ENCODE measurements at places on chromosomes 12 and 14.
A peak's percentile ranks its signal among the peaks of the same experiment; 100 is the strongest.

- H3K27ac ChIP-seq: no peak overlapping the region
- no peaks in the 10 kb centered on the region for H3K27me3 ChIP-seq
- no peak overlapping the region for H3K4me3 ChIP-seq
- no peaks in the 10 kb centered on the region for H3K4me1 ChIP-seq
These were observed 12.4 kb downstream of the LRRC10 start for GRCh38 chr12:69598174-69598753.

DNA sequence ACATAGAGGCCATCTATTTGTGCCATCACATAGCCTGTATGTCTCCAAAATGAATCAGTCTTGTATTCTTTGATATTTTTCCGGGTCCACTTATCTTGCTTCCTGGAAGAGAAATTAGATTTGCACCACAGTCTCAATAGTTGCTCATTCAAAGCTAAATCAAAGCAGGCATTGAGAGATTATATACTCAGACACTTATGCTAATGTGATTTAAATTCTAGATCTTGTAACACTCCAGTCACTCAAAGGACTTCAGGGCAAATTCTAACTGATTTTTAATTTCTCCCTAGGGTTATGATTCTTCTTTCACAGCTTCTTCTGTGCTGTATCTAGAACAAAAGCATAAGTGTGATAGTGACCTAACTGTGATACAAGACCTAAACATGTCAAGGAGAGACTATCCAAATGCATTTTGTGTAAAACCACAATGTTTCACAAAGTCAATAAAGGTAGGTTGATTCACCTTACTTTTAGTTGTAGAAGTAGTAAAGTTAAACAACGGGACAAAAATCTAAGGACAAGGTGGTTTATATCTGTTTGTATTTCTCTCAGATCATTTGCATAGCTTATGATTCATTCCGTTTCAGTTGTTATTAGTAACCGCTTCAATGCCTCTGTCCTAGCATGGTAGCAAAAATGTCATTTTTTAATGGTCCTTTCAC is 26.8 kb downstream of the PLBD1 start:
- H3K27me3 ChIP-seq: no peaks in the 10 kb centered on the region
- H3K4me3 ChIP-seq: no peak overlapping the region
- no peaks in the 10 kb centered on the region for H3K4me1 ChIP-seq
- DNase-seq: no peak
- H3K27ac ChIP-seq: no peak overlapping the region

- H3K36me3 ChIP-seq: no peaks in the 10 kb centered on the region
- DNase-seq: no peak
- H3K27me3 ChIP-seq: no peaks in the 10 kb centered on the region
- H3K4me1 ChIP-seq: no peaks in the 10 kb centered on the region
- no peak overlapping the region for H3K4me3 ChIP-seq
These were observed 18.0 kb upstream of the DLK1 start for GRCh38 chr14:100708425-100709288.

GRCh38 chr12:25699454-25699853 is 146.4 kb upstream of the LMNTD1 start:
- H3K4me3 ChIP-seq: no peak overlapping the region
- no peak overlapping the region for H3K27ac ChIP-seq
- peaks cover 3% of the 10 kb centered on the region for H3K27me3 ChIP-seq
- no peaks in the 10 kb centered on the region for H3K36me3 ChIP-seq
- no peak for DNase-seq
- H3K4me1 ChIP-seq: no peaks in the 10 kb centered on the region

GRCh38 chr12:112126000-112126438 is 659 bp downstream of the TRAFD1 start:
- peak overlapping the region; percentile 85 for H3K4me3 ChIP-seq
- peak overlapping the region; percentile 81 for H3K27ac ChIP-seq
- H3K4me1 ChIP-seq: peaks cover 35% of the 10 kb centered on the region
- no peaks in the 10 kb centered on the region for H3K27me3 ChIP-seq

DNA sequence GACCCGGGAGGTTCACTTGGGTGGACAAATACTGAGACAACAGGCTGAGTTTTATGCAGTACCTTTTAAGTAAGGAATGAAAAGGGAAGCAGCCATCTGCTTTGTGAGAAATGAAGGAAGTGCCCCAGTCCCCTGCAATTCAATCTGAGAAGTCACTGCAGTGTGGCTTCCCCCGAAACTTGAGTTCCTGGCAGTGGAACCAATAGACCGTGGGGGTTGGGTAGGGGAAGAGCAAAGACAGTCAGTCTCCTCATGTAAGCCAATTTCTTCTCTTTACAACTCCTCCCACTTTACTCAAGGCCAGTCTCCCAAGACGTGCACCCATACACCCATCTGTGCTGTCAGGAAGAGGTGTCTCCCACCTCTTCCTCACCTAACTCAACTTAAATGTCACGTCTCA is 206.5 kb downstream of the BCAT1 start:
- H3K27me3 ChIP-seq: no peaks in the 10 kb centered on the region
- no peak for DNase-seq
- H3K36me3 ChIP-seq: no peaks in the 10 kb centered on the region

DNA sequence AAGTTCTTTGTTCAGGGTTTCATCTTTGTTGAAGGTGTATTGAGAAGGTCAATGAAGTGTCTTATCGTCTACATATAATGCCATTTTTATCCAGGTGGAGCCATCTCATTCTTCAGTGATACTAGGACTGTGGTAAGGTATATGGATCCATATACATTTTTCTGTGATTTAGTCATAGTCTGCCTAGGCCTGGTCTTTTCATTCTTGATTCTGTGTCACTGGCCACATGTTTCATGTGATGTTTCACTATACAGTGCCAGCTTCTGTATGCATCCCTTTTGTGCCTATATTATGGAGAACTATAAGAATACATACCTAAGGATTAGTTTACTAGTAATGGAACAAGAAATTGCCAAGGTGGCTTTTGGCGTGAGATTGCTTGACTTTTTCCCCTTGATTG is 40.5 kb downstream of the VEZT start:
- no peaks in the 10 kb centered on the region for H3K27me3 ChIP-seq
- no peak overlapping the region for H3K27ac ChIP-seq
- H3K36me3 ChIP-seq: peaks cover 24% of the 10 kb centered on the region
- no peak overlapping the region for H3K4me3 ChIP-seq
- DNase-seq: no peak
- no peaks in the 10 kb centered on the region for H3K4me1 ChIP-seq

GRCh38 chr14:72893636-72894322 is at the start of gene DPF3:
TSS of gene DPF3 (minus strand) at chr14:72894101. CDS start at chr14:72894088, 13 bp downstream.
- H3K4me3 ChIP-seq: peak within 1 kb of the TSS; percentile 67
- H3K36me3 ChIP-seq: peaks cover 3% of the 10 kb centered on the region
- DNase-seq: peak; percentile 60
- no peak within 1 kb of the TSS for H3K27ac ChIP-seq
- H3K4me1 ChIP-seq: peaks cover 7% of the 10 kb centered on the region

GRCh38 chr14:37034410-37035285 is 137.8 kb downstream of the SLC25A21 start:
- DNase-seq: no peak
- H3K4me1 ChIP-seq: no peaks in the 10 kb centered on the region
- no peak overlapping the region for H3K27ac ChIP-seq
- no peaks in the 10 kb centered on the region for H3K36me3 ChIP-seq
- no peak overlapping the region for H3K4me3 ChIP-seq

DNA sequence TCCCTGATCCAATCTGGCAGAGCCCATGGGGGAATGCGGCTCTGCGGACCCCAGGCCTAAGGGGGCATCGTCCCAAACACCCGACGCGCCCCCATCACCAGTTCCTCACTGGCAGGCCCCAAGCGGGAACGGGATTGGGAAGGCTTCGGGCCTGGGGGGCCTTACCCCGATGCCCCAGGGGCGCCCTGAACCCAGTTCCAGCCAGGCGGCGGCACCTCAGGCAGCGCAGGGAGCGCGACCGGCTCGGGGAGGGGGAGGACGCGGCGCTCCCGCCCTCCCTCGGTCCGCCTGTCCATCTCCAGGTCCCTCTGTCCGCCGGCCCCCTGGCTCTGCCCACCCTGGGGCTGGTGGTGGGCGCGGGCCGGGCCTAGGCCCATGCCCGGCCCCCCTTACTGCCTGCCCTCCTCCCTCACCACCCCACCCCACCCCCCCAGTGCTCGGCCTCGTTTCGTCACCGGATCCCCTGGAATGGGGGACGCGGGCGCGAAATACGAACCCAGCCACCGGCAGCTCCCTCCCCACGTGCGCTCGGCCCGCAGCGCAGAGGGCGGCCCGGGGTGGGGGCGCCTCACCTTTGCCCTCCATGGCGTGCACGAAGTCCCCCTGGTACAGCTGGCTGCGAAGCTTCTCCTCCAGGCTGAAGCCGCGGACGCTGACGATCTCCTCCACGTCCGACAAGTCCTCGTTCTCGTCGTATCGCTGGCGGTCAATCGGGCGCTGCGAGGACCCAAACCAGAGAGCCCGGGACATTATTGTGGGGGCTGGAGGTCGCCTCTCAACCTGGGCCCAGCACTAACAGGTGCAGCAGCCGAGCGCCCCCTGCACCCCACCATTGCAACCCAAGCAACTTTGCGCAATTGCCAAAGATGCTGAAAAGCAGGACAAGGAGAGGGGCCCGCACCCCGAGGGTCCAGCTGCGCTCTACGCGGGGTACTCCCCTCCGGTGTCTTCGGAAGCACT is 2.3 kb downstream of the KDM2B start:
- H3K4me1 ChIP-seq: peaks cover 29% of the 10 kb centered on the region
- H3K27me3 ChIP-seq: no peaks in the 10 kb centered on the region

GRCh38 chr14:61262082-61262481 is 19.1 kb downstream of the TMEM30B start:
- no peak overlapping the region for H3K27ac ChIP-seq
- no peaks in the 10 kb centered on the region for H3K27me3 ChIP-seq
- H3K4me3 ChIP-seq: no peak overlapping the region
- H3K36me3 ChIP-seq: no peaks in the 10 kb centered on the region
- no peak for DNase-seq

DNA sequence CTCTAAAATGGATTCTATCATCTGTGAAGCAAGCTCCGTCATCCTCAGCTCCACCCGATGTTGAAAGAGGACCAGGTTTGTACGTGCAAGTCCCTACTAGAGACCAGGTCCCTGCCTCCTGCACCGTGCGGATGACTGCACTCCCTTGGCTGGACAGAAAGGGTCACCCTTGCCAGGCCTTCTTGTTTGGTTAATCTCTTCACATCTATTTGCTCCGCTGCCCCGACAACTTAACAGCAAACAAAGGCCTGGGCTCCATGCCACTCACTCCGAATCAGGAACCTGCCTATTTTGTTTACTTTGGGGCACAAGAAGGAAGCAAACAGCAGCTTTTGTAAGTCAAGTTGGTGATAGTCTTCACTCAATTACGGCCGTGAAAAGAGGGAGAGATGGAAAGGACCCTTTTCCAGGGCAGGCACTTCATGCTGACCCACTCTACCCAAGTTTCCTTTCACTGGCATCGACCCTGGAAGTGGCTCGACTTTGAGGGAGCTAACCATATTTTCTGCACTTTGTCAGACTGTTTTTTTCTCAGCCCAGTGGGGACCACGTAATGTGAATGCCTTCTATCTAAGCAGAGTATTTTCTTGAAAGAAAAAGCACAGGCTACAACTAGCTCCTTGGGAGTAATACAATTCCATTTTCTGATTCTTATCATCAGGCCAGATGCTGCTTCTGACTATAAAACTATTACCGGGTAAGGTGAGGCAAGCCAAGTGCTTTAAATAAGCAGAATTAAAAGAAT is 202.6 kb downstream of the FOXN3 start:
- no peak overlapping the region for H3K4me3 ChIP-seq
- H3K27me3 ChIP-seq: no peaks in the 10 kb centered on the region
- no peak for DNase-seq
- H3K36me3 ChIP-seq: no peaks in the 10 kb centered on the region
- H3K27ac ChIP-seq: no peak overlapping the region
- H3K4me1 ChIP-seq: no peaks in the 10 kb centered on the region

DNA sequence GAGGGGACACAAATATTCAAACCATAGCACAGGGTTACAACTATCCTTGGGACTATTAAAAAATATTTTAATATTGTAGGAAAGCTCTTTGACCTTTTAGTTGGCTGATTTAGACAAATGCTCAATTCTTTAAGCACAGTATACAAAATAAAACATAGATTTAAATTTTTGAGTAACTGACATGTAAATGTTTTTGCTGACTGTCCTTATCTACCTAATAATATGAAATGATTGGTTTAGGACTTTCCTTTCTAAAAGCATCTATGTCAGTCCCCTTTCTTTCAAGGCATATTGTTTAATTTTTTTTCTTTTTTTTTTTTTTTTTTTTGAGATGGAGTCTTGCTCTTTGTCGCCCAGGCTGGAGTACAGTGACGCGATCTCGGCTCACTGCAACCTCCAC is 16.5 kb upstream of the OR6J1 start:
- no peaks in the 10 kb centered on the region for H3K27me3 ChIP-seq
- no peaks in the 10 kb centered on the region for H3K4me1 ChIP-seq
- no peak overlapping the region for H3K27ac ChIP-seq
- H3K4me3 ChIP-seq: no peak overlapping the region
- H3K36me3 ChIP-seq: no peaks in the 10 kb centered on the region

All from Panc1 (cell line).